ENCODE measurements at places on chromosomes 4 and X. TPM values are rescaled to one million over a fixed set of nuclear protein-coding genes. Genes with fewer than 3 reads are reported as not detected.

DNA sequence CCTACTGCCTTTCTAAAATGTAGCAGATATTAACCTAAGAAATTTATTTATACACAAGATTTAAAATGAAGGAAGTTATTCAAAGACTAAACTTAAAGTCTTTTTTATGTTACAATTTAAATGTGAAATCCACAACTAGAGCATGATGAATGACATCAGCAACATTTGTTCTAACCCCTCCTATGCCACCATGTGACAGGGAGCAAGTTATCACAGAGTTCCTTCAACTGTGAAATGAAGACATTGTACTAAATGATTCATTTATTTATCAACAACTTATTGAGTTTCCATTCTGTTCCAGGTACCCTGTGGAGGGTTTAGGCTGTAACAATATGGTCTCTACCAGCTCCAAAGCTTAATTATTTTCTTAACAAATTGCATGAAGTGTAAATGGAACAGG is 76.9 kb downstream of the SLC39A8 start:
- H3K27me3 ChIP-seq = no peaks in the 10 kb centered on the region
- H3K4me3 ChIP-seq = no peak overlapping the region
- H3K4me1 ChIP-seq = peaks cover 32% of the 10 kb centered on the region
- no peak overlapping the region for H3K27ac ChIP-seq

DNA sequence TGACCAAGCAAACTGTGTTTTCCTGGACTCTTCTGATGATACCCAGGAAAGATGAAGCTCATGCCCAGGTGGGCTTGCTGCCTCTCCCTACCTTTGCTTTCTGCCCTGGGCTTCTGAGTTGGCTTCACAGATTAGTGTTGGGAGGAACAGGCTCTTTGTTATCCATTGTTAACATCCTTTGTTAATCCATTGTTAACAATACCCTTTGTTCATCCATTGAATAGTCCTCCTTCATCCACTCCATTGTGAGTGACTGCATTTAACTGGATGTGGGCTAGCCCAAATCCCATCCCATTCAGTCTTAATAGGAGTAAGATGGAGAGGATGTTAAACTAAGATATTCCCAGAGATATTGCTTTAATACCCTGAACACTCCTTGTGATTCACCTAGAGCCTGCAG is 199.0 kb upstream of the LNX1 start:
- H3K27ac ChIP-seq = no peak overlapping the region
- no peak overlapping the region for H3K4me3 ChIP-seq
- no peaks in the 10 kb centered on the region for H3K27me3 ChIP-seq
- H3K4me1 ChIP-seq = peaks cover 9% of the 10 kb centered on the region

DNA sequence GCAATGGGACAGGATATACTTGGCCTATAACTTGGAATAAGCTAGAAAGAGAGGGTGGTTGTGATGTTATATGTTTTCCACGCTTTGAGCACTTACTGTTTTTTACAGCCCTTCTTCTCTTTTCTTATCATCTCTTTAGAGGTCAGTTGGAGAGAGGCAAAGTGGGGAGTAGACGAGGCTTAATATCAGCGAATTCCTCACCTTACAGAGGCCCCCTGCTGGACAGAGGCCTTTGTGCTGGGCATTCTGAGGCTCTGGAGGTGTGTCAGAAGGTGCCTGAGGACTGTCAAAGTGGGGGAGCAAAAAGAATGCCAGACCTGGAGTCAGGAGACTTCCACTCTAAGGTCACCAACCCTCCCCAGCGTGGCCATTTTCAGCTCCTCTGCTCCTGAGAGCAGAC is 42.5 kb downstream of the MAMLD1 start:
- H3K4me1 ChIP-seq = no peaks in the 10 kb centered on the region
- no peak for DNase-seq
- no peaks in the 10 kb centered on the region for H3K36me3 ChIP-seq
- H3K27me3 ChIP-seq = no peaks in the 10 kb centered on the region

CFAP47 gene
- total RNA-seq = 0.13 TPM

TSPAN6 gene
- 205 TPM for total RNA-seq

DNA sequence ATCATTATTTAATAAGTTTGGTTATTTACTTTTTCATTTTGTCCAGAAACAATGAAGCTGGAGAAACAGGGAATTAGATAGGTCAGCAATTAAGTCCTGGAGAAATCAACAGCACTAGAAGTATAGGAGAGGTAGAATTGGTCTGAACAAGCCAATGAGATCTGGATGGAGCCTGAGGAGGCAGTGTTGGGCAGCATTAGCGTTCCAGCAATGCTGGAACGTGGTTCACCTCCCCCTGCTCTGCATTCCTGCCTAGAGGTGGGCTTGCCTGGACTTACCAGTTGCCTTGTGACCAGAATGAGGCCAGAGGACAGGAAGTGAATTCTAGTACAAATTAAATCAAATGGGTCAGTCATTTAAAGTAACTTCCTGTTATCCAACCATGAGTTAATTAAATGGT is 4.6 kb downstream of the RASSF6 start:
- no peak overlapping the region for H3K4me3 ChIP-seq
- H3K36me3 ChIP-seq = no peaks in the 10 kb centered on the region
- H3K27ac ChIP-seq = no peak overlapping the region
- H3K27me3 ChIP-seq = peaks cover 9% of the 10 kb centered on the region

CTSO gene
- total RNA-seq = 3.2 TPM

RIPPLY1 gene
- total RNA-seq = not detected

ASB12 gene
- not detected for total RNA-seq

DNA sequence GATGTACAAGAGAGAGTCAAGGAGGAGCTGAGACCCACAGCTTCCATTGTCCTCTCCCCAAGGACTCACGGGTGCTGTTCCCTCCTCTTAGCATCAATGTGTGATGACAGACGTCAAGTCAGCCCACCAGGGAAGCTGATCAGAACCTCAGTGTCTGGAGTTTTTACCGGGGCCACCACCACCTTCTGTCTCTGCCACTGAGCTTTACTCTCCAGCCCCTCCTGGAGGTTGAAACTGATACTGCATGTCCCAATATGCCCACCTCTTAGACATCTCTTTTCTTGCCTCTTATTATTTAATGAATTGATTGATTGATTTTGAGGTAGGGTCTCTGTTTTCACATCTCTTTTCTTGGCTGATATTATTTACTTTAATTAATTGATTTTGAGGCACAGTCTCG is 10.3 kb upstream of the AKAP17A start:
- no peaks in the 10 kb centered on the region for H3K27me3 ChIP-seq
- DNase-seq = no peak
- H3K36me3 ChIP-seq = no peaks in the 10 kb centered on the region

GPRASP1 gene
- total RNA-seq = 7.0 TPM

DNA sequence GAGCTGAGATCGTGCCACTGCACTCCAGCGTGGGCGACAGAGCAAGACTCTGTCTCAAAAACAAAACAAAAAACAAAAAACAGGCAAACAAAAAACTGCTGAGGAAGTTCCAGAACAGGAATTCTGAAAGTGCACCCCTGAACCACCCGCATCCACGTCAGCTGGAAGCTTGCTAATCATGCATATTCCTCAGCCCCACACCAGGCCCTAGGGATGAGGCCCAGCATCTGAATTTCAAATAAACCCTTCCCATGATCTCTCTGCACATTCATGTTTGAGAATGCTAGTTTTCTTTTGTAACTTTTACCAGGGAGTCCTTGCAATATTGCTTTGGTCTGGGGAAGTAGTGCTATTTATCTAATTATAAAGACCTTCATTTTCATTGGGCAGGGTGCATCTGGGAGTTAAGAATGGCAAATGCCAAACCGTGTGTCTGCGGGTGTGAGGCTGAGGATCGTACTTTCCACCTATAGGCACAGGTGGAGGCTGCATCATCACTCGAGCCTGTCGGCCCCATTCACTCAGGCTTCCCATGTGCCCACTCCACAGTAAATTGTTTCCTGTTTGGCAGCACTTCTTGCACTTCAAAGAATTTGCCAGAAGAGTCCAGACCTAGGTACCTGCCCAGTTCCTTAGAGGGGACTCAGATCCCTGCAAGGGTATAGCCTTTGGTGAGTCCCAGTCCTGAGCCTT is 23.6 kb downstream of the CCKAR start:
- H3K4me1 ChIP-seq = no peaks in the 10 kb centered on the region
- no peak overlapping the region for H3K4me3 ChIP-seq
- no peak overlapping the region for H3K27ac ChIP-seq

All from neural progenitor cell (in vitro differentiated cells).